Ureter (tissue), 1 donor: ENCODE measurements at places on chromosomes 16 and 17.

- DNase-seq, result no peak
Observed at GRCh38 chr17:21160401-21160800, 33.6 kb downstream of the DHRS7B start.

DNA sequence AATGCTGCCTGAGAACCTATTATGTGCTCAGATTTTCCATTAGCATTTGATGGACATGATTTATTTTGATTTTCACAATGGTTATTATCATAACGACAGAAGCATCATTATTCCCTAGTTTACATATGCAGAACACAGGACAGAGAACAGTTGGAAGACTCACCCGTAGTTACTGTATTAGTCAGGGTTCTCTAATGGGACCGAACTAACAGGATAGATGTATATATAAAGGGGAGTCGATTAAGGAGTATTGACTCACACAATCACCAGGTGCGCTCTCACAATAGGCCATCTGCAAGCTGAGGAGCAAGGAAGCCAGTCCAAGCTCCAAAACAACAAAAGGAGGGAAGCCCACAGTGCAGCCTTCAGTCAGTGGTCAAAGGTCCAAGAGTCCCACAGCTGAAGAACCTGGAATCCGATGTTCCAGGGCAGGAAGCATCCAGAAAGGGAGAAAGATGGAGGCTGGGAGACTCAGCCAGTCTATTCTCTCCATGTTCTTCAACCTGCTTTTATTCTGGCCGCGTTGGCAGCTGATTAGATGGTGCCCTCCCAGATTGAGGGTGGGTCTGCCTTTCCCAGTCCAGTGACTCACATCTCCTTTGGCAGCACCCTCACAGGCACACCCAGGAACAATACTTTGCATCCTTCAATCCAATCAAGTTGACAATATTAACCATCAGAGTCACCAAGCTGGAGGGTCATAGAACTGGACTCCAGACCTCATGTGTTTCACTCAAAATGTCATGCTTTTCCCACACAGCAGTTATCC lies 92.7 kb upstream of the XYLT1 start:
- DNase-seq, result no peak

- no peak for DNase-seq
Observed at GRCh38 chr17:39678340-39679116, 9.3 kb downstream of the PGAP3 start.

DNA sequence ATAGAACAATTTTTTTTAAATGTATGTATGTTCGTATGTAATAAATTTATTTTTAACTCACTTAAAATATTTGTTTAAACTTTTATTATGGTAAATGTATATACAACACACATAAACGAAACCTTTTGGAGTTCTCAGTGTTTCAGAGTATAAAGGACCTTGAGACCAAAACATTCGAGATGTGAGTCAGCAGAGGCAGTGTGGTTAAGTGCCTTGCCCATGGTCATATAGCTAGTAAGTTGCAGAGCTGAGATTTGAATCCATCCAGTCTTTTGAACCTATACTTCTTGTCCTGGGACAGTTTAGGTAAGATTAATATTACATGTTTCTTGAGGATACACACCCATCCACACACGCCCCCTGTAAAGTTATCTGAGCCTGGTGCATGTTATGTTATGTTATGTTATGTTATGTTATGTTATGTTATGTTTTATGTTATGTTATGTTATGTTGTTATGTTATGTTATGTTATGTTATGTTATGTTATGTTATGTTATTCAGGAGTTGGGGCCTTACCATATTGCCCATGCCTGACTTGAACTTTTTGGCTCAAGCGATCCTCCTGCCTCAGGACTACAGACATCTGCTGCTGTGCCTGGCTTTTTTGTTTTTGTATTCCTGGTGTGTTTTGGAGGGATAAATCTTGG lies 41.8 kb downstream of the TNRC6A start:
- no peak for DNase-seq

DNA sequence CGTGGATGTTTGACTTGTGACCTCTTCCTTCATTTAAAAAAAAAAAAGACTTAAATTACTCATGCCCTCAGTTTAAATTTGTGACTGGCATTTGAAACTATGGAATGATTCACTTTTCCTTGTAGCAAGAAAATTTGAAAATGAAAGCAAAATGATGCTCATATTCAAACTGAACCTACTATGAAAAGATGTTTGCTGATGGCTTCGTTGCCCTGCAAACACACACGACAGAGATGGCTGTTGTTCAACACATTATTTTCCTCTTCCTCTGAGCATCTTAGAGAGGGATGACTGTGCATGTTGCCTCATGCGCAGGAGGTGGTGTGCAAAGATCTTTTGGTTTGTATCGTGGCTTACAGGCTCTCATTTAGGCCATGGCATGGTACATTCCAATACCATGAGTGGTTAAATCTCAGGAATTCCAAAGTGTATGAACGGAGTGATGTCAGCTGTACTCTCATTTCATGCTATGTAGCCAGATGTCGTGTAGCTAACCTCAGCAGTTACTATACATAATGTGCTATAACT lies 164.5 kb downstream of the PRKCA start:
- no peak for DNase-seq

GRCh38 chr17:42700586-42701289 lies 18.4 kb downstream of the CNTNAP1 start:
- DNase-seq, result no peak

GRCh38 chr17:59405944-59406705 lies 74.7 kb downstream of the YPEL2 start:
- no peak for DNase-seq

GRCh38 chr17:55783684-55784245 lies 32.9 kb downstream of the PCTP start:
- peak; percentile 67 for DNase-seq

DNA sequence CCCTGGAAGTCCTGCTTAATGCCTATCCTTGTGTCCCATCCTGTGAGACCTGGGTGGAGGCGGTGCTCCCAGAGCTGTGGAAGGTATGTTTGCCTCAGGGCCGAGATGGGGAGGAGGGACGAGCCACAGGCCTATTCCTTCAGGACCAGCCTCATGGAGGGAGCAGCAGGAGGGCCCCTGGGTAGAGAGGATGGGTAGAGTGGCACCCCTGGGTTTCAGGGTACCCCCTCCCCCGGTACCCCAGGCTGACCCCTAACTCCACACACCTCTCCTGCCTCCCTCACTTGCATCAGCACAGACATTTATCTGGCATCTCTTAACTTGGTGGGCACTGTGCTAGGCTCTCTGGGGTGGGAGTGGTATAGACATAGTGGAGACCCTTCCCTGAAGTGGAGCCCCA lies 7.1 kb downstream of the ASB16 start:
- DNase-seq, result no peak

DNA sequence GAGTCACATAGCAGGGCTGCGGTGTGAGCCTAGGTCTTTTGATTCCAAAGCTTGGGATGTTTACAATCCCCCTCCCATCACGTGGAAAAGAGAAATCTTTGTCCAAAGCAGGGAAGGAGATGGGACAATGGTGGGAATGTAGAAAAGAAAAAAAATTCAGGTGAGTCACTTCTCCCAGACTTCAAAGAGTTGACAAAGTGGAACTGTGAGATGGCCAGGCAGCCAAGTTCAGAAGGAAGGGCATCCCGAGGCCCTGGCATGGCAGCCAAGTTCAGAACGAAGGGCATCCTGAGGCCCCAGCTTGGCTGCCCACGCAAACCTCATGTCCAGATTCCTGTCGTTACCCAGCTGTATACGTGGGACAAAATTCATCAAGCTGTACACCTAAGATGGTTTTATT lies 47.5 kb downstream of the FOXL1 start:
- no peak for DNase-seq

GRCh38 chr17:51184124-51184523 lies 17.9 kb downstream of the NME2 start:
- DNase-seq, result no peak

DNA sequence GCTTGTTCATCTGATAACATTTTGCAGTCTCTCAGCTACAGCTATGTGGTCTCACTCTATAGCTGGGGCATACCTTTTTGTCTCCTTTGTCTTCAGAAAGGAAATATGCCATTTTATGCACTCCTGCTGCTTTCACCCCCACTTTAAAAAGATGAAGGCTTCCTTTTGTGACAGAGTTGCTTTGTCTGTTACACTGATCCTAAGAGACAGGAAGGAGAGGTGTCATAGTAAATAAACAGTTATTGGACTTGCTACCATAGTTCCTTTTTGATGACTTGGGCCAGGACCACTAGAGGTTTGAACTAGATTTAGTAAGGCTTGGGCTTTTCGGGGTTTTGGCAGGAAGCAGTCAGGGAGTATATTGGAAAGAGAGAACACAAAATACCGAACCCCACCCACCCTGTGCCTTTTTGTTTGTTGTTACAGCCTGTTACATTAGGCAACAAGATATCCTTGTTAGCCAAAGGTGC lies 1.8 kb upstream of the METTL9 start:
- no peak for DNase-seq

DNA sequence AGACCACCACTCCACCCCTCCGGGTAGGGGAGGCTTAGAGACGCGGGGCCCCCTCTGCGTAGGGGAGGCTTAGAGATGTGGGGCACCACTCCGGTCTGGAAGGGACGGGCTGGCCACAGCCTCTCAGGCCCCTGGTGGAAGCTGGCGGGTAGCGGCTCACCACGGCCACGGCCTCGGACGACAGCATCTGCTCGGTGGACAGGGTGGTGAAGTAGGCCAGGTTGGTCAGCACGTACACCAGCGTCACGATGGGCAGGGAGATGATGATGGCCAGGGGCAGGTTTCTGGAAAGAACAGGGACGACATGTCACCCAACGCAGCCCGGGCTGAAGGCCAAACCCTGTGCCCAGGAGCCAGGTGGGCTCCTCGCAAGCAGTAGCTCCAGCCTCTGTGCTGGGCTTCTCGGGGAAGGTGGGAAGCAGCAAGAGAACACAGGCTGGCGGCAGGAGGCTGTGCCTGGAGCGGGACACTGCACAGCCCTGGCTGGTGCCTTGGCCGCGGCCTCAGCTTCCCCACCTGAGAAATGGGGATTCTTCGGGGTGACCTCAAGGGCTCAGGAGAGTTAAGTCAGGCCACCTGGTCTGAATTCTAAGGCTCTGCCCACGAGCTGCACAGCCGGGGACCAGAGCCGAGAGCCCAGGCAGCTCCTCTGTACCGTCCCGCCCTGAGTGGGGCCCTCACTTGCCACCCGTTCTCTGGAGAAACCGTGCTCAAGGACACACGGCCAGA lies 29.6 kb downstream of the SLC7A5 start:
- DNase-seq, result no peak

GRCh38 chr16:85455534-85455933 lies 157.6 kb upstream of the GSE1 start:
- DNase-seq, result no peak

DNA sequence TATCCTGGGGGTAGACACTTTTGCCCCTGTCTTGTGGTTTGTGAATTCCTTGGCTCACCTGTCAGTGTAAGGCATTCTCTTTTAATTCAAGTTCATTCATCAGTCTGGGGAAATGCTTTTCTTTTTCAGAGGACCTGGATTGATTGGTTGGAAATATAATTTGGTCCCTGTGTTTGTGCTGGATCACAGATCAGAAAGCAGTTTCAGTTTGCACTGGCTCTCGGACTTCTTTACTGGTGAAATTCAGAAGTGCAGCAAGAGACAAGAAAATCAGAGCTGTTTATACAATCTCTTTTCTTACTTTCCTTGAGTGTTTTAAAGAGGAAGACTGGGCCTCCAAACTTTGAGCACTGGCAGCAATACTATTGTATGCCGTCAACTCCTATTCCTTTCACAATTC lies 161.8 kb upstream of the KCNJ16 start:
- no peak for DNase-seq

DNA sequence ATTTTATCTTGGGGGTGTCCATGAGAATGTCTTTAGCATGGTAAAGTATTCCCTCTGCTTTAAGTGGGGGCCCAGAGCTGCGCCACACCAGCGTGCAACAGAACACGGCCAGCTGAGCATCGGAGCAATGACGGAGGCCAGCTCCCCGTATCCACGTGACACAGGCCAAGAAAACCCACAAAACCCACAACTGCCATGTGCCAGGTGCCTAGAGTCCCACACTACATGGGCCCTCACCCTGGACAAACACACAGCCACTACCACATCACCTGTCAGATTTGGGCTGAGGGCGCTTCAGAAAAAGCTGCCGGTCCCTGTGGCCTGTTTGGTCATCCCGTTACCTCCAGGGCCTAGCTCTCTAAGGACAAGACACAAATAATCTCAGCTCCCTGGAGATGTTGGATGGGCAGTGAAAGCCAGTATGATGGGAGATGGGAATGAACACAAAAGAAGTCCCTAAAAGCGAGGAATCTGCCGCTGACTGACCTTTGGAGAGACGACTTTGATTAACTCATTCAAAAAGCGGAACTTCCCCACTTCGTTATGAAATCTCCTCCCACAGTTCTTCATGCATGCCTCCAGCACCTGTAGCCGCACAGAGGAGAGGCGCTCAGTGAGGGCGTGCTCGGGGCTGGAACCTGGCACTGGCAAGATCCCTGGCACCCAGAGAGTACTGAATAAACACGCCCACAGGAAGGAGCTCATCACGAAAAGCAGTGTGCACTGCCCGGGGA lies 17.1 kb downstream of the GGA3 start:
- no peak for DNase-seq

DNA sequence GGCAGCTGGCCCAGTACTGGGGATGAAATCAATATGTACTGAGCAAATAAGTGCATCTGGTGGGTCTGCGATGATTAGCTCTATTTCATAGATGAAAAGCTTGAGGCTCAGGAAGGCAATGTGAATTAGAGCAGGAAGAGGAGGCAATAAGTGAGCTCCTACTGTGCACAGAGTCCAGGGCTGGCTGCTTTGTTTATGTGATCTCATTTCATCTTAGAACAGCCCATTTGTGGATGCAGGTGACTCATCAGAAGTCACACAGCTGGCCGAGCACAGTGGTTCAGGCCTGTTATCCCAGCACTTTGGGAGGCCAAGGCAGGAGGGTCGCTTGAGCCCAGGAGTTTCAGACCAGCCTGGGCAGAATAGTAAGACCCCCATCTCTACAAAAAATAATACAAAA lies 7.1 kb downstream of the TMEM114 start:
- no peak for DNase-seq

- DNase-seq, result no peak
Observed at GRCh38 chr17:72587773-72588511, 467.1 kb downstream of the SOX9 start.

- peak; percentile 69 for DNase-seq
Observed at GRCh38 chr17:39667945-39668924, at the start of gene PNMT. TSS of gene PNMT (plus strand) at chr17:39668453. CDS start at chr17:39668476, 23 bp downstream.

DNA sequence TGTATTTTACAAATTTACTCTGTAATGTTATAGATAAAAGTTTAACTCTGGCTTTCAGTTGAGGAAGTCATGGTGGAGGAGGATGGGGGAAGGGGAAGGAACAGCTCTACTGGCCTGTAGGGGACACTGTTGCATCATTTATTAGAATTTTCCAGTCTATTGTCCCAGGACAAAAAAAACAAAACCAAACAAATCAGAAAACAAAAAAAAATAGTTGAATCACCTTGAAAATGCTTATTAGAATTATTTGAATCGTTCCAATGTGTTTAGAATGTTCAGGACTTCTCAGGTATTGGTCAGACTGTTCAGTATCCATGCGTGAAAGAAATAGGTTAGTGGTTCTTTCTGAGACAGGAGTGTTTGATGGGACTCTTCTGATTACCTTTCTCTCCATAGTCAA lies 242.0 kb downstream of the FTO start:
- no peak for DNase-seq
